ENCODE measurements at places on chromosomes 1 and 21.

DNA sequence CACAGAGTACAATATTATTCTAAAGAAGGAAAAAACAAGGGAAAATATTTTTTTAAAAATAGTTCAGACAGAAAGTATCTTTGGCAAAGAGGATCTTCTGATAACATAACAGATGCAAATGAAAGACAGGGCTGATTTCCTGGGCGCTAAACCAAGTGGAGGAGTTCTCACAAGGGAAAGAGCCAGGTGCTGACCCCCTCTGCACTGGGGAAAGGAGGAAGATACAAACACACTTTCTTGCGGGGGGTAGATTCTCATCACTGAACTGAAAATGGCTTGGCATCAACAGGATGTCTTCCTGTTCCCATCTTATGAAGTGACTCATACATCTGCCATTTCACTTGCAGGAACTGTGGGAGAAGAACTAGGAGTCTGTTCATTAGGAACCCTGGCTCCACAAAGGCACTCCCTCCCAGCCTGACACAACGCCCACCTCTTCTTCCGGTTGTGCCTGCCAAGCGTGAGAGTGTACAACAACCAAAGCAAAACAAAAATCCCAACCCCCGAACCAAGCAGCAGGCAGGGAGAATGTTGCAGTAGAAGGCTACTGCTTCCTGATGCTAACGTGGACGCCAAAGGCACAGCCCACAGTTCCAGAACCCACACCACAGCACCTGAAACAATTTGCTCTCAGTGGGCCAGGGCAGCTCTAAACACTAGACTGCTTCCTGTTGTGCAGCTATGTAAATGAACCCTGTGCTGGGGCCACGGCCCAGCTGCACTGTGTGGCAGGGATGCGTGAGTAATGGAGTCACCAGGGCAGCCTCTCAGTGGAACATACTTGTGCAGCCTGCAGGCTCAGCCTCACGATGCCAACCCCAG lies 51.0 kb downstream of the GADD45A start:
- peak; percentile 54 for DNase-seq

DNA sequence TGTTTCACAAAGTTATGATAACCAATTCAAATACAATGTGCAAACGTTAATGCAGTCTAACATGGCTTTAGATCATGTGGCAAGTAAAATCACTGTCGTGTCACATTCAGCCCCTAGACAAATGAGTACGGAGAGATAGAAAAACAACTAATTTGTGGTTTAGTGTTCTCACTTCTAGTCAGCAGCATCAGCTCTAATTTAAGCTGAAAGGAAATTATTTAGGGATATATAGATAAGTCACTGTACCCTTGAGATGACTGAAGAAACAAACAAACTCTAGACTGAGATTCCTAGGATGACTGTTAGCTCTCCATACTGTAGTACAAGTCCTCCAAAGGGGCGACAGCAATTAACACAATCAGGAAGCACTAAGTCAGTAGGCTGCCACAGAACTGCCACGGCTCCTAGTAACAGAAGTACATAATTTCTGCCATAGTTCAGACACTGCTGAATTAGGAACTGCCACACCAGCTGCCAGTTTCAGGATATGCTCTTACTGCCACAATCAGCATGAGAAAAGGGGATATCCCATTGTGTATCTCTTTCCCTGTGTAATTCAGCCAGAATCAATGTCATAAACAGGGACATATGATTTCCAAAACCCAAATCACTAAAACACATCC lies 150.4 kb upstream of the NEGR1 start:
- DNase-seq = no peak

GRCh38 chr1:184062640-184063286 lies 11.2 kb downstream of the TSEN15 start:
- no peak for DNase-seq

GRCh38 chr1:245261786-245262185 lies 107.0 kb downstream of the KIF26B start:
- no peak for DNase-seq

DNA sequence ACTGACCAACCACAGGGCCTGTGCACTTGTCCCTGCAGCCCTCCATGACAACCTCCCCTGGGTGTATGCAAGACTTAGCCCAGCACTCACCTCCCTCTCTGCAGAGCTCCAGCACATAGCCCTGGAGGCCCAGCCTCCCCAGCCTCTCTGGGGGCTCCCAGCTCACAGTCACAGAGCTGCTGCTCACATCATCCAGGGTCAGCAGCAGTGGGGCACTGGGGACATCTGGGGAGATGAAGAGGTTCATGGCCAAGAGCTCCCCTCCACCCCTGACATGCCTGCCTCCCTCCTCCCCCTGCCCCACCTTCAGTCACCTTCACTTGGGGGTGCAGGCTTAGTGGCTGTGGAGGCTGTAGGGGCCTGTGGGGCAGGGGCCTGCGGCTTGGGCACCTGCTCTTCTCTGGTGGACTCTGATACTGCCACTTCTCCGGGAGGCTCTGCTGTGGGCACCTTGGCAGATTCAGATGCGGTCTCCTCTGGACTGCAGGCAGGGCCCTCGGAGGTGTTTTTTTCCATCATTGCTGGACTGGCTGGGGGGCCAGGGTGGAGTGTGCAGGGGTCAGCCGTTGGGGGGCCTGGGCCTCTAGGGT lies at the start of gene MYBPH:
Gene MYBPH (minus strand): TSS at position 590 of the 590 bp plus-strand sequence. CDS start 71 bp downstream, at position 519.
- no peak for DNase-seq

- peak; percentile 54 for DNase-seq
Observed at GRCh38 chr1:110292031-110292741, 47.0 kb upstream of the RBM15 start.

- no peak for DNase-seq
Observed at GRCh38 chr21:36684957-36685714, 13.8 kb upstream of the SIM2 start.

DNA sequence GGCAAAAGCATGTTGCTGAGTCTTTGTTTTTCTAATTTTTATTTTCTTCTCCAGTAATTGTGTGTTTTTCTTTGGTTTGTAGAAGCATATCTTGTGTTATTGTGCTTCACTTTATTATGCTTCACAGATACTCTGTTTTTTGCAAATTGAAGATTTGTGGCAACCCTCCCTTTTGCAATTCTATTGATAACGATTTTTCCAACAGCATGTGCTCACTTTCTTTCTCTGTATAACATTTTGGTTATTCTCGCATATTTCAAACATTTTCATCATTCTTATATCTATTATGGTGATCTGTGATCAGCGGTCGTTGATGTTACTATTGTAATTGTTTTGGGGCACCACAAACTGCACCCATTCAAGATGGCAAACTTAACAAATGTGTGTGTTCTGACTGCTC lies 3.8 kb upstream of the ANGEL2 start:
- no peak for DNase-seq

DNA sequence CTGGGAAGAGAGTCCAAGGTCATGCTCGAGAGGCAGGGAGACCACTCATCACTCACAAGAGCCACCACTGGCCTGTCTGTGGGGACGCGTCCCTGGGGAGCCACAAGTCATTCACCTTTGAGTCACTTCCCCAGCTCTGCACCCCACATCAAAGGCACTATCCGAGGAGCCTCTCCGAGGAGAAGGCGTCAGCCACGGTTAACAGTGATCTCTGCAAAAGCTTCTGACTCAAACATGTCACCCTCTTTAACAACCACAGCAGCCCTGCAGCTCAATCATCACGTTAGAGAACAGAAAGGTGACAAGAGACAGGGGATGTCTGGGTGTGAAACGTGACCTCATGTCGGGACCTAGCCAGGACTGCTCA lies 9.0 kb downstream of the LRRC47 start:
- no peak for DNase-seq

DNA sequence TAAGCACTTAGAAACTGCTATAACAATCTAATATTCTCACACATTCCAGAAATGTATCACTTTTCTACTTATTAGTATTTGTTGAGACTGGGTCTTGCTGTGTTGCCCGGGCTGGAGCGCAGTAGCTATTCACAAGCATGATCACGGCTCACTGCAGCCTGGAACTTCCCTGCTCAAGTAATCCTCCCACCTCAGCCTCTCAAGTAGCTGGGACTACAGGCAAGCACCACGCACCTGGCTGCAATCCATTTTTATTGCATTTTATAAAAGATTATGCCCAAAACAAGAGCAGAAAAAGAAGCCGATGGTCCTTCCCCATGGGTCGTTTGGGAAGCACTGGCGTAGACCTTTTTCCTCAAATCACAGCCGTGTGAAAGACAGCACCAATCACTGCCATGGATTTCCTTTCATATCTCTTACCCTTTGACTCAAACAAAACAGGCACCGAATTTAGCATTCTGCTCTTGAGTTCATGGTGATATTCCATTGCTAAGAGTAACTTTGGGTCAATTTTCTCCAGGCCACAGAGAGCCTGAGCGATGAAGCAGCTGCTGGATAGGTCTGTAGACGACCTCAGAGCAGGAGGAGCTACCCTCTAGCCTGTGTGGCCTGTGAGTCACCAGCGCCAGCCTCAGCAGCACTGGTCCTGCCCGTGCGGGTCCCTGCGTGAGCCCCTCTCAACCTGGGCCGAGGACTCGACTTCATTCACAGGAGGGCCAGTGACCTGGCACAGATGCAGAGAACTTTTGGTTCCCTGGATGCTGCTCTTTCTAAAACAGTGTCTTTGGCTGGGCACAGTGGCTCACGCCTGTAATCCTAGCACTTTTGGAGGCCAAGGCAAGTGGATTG lies 80.8 kb downstream of the PIK3CD start:
- DNase-seq = no peak

All from suppressor macrophage treated with lipopolysaccharide for 1 hour (primary cell).